Right renal cortex interstitium (tissue), 3 donors: ENCODE measurements at places on chromosomes 1 and 21.

GRCh38 chr1:205598841-205599668 is 32.8 kb downstream of the ELK4 start:
- DNase-seq = peak; percentile 63

GRCh38 chr1:42165511-42166210 is 1.1 kb upstream of the GUCA2A start:
- DNase-seq = no peak

DNA sequence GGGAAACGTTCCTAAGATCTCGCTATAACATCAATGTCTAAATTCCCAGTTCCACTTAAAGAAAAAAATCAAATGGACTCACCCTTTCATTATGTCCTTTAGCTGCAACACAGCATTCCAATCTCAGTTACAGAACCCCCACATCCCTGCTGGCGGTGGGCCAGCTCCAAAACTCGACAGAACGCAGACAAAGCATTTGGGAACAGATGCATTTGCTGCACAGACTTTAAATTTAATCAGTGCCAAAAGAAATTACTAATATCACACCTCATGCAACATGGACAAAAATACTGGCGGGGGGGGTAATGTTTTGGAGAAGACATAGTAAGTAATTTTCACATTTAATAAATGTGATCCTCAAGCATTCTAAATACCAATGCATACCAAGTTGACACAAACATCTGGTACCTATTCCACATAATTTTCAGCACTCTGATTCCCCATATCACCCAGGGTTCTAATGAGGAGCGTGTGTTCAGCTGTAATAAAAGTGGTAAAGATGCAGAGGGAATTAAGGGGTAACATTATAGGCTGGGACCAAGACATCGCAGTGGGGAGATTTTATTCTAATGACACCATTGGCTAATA is 79.7 kb downstream of the TGFBR3 start:
- no peak for DNase-seq

DNA sequence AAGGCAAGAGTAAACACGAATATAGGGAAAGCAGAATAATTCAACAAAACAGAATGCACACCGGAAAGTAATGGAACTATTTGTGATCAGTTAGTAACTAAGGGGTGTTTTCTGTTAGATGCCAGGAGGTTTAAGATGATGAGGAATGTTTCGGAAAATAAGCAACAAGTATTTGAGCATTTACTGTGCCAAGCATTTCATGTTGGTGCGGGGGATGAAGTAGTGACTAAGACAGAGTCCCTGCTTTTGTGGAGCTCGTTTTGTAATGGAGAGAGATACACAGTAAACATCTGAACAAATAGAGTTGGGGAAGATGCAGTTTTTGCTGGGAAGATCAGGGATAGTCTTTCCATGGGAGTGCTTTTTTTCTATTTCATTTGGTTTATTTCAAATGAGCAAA is 78.7 kb downstream of the DYRK1A start:
- no peak for DNase-seq

GRCh38 chr1:169120066-169120465 is 13.6 kb downstream of the ATP1B1 start:
- DNase-seq = no peak
